ENCODE measurements at places on chromosomes 13 and 19.

DNA sequence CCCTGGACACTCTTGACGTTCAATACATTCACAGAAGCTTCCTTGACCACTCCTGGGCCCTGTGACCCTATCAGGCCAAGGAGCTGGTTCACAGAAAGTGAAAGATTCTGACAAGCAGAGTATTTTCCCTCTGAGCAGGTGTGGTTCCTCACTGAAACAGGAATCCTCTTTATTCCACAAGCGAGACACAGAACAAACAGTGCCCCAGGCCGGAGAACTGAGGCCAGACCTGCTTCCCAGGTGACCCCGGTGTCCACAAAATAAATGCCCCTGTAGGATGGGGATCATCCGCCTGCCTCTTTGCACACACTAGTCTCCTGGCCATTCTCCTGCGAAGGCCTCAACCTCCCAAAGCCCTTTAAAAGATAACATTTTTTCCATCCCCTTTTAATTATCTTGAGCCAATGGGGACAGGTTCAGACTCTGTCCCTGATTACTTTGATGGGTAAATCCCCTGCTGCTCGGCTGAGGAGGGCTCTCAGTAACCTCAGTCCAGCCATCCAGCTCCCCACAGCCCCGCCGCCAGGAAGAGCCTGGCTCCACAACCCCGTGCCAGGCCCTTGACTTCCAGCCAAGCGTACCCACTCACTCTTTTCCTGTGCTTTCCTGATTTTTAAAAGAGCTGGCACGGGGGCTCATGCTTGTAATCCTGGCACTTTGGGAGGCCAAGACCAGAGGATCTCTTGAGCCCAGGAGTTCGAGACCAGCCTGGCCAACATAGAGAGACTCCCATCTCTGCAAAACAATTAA is 129.1 kb downstream of the FOXO1 start:
- DNase-seq: no peak

GRCh38 chr19:39645800-39646411 is 9.8 kb upstream of the LGALS16 start:
- no peak for DNase-seq

- no peak for DNase-seq
These were observed 139.1 kb downstream of the ZNF675 start for GRCh38 chr19:23547816-23548430.

DNA sequence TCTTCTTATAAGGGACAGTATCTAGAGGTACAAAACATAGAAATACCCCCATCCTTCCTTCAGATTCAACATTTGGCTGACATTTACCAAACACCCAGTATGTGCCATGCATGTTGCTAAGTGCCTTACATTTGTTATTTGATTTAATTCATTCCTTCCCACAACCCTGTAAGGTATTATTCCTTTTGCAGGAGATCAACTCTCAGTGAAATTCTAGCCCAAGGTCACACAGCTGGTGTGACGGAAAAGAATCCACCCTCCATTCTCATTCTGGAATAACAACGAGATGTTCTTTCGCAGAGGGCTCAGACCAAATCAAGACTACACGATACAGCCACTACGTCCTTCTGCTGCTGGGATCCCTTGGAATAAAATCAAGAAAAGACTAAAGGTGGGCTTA is 67.8 kb downstream of the C13orf42 start:
- no peak for DNase-seq

DNA sequence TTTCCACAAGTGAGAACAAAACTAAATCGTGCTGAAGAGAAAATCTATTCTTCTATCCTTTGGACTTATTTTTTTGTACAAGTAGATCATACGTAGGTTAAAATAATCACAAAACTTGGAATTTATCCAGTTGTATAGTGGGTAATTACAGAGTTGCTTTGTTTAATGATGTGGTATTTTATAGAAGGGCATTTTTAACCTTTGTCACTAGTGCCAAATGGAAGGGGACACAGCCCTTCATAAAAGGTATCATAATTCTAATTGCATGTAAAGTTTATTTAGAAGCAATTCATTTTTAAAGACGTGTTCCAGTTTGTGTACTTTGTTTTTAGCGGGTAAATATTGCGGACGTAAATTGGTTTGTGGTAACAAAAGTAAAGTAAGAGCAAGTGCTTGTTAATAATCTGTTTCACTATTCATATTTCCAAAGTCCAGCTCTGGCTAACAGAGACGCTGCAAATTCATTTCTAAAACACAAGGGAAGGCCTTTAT is 99.5 kb downstream of the ERCC5 start:
- no peak for DNase-seq

GRCh38 chr13:28820099-28821051 is at the start of gene MTUS2:
Gene MTUS2 (plus strand): TSS chr13:28820339.
- no peak for DNase-seq

DNA sequence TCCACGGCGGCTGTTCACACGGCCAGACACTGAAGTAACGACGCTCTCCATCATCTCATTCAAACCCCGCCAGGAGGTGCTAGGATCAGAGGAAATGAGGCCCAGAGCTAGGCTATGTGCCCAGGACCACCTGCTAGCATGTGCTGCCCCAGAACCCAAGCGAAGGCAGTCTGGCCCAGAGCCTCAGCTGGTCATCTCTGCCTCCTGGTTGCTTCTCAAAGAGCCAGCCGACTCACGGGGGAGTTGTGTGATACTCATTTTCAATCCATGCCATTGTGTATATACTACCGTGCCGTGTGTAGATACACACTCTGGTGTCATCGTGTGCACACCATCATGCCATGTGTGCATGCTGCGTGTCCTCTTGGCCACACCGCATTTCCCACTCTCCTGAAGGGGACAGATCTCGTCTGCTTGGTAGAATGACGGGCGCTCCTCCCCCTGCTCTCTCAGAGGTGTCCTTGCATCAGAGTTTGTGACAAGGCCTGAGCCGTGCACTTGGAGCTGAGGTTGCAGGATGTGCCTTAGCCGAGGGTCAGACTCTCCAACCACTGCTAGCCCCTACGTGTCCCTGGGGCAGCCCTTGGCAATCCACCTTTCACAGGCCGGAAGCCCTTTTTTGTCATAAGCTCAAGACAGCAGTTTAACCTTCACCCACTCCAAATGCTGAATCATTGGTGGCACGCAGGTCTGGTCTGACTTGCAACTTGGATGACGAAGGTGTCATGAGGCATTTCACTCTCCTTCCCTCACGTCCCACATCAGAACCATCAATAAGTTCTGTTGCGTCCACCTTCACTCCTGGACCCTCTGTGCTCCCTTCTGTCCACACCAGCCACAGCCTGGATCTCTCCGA is 130.4 kb downstream of the CRYL1 start:
- DNase-seq: no peak

GRCh38 chr13:113491418-113491883 is 940 bp upstream of the DCUN1D2 start:
- no peak for DNase-seq

- no peak for DNase-seq
These were observed 252.8 kb downstream of the SHISA2 start for GRCh38 chr13:25798998-25799397.

- DNase-seq: no peak
These were observed 6.4 kb downstream of the AMER2 start for GRCh38 chr13:25165663-25166062.

DNA sequence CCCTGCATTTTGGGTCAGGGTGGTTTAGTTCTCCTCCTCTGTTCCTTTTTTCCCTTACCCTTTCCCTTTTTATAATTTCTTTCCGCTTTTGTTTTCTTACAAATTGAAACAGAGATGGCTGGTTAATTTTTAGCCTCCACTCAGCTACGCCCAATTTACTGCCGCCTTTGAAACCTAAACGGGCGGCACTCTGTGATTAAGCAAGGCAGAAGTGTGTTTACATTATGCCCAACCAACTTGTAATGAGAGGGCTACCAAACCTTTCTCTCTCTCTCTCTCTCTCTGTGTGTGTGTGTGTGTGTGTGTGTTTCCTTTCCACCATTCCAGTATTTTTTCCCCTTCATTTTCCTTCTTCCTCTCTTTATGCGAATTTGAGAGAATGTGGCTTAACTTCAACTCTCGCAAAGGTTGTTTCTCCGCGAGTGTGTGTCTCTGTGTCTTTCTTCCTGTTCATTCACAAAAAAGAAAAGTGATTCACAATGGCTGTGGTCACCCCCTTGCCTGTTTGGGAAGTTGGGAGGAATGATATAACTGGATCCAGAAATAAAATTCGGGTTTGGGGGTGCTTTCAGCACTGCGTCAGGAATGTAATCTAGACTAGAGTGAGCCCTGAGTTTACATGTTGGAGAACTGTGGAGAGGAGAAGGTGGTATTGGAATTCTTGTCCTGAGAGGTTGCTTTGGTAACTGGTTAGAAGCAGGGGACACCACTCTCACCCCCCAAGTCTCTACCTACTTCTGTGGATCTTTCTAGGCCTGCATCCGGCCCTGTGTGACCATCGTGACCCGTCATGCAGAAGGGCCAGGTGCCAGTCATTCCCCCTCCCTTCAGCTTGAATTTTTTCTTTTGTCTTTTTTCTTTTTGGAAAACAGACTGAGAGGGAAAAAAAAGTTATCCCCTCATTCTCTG is 31.4 kb downstream of the NFIX start:
- no peak for DNase-seq

DNA sequence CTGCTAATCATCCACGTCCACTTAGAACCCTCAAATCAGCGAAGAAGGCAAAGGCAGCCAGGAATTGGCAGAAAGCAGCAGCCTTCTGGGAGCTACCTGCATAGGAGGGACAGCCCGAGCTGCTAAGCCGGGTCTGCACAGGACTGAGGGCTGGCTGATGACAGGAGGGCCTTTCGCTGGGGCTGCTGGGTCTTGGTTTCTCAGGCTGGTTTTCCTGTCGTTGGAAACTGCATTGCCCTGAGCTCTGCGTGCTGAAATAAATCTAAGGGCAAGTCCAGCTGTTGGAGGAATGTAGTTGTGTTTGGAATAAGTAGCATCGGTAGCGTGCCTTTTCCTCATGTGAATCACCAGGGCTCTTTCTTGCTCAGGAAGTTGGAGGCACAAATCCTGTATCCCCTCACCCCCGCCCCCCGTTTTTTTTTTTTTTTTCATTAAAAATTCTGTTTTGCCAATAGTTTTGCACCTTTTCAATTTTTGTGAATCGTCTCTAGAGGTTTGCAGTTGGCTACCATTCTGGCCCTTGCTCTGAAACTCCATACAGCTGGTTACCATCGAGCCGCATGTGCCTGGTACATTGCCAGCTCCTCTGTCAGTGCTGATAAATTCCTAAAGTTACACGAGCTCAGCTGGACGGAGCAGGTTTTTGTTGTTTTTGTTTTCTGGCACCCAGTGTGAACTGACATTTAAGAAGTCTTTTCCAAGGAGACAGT is 193.9 kb upstream of the RNF113B start:
- no peak for DNase-seq

DNA sequence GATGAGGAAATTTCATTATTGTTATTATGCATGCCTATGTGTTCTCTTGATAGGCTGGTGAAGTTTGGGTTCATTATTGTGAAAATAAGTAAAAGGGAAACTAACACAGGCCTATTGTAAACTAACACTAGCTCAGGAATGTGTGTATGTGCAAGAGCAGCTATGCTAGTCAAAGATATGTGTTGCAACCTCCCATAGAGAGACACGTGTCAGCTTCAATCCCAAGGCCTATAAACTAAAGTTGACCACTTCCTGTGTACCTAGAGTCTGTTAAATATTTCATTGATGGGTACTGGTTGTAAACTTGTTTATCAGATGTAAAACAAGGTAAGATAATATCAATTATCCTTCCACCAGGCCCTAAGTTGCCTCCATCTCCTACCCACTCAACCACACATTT is 44.7 kb upstream of the ZNF30 start:
- DNase-seq: no peak

- DNase-seq: no peak
These were observed 262.7 kb downstream of the DLEU7 start for GRCh38 chr13:50580684-50581305.

- DNase-seq: no peak
These were observed 25.2 kb upstream of the ATP11A start for GRCh38 chr13:112664501-112665203.

DNA sequence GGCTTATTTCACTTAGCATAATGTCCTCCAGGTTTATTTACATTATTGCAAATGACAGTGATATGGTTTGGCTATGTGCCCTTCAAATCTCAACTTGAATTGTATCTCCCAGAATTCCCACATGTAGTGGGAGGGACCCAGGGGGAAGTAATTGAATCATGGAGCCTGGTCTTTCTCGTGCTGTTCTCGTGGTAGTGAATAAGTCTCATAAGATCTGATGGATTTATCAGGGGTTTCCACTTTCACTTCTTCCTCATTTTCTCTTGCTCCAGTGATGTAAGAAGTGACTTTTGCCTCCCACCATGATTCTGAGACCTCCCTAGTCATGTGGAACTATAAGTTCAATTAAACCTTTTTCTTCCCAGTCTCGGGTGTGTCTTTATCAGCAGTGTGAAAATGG is 109.6 kb downstream of the VWA8 start:
- DNase-seq: no peak

- DNase-seq: no peak
These were observed 37.8 kb upstream of the CXCL17 start for GRCh38 chr19:42480335-42481095.
